Liver (tissue), 10 donors: ENCODE measurements at places on chromosomes 6 and 20. TPM values are rescaled to one million over a fixed set of nuclear protein-coding genes. Genes with fewer than 3 reads are reported as not detected.

The SLC35D3 gene
- not detected for total RNA-seq

The COL11A2 gene
- total RNA-seq = 0.19 TPM

- no peak overlapping the region for H3K4me3 ChIP-seq
- no peaks in the 10 kb centered on the region for H3K36me3 ChIP-seq
- H3K27ac ChIP-seq = no peak overlapping the region
Observed at GRCh38 chr6:118280210-118280609, 267.9 kb upstream of the PLN start.

The NMBR gene
- total RNA-seq = not detected

- no peaks in the 10 kb centered on the region for H3K36me3 ChIP-seq
- H3K27me3 ChIP-seq = no peaks in the 10 kb centered on the region
- DNase-seq = no peak
- H3K4me1 ChIP-seq = no peaks in the 10 kb centered on the region
- no peak overlapping the region for H3K27ac ChIP-seq
- no peak overlapping the region for H3K4me3 ChIP-seq
Observed at GRCh38 chr6:20661721-20662120, 127.5 kb downstream of the CDKAL1 start.

The BANF2 gene
- not detected for total RNA-seq

DNA sequence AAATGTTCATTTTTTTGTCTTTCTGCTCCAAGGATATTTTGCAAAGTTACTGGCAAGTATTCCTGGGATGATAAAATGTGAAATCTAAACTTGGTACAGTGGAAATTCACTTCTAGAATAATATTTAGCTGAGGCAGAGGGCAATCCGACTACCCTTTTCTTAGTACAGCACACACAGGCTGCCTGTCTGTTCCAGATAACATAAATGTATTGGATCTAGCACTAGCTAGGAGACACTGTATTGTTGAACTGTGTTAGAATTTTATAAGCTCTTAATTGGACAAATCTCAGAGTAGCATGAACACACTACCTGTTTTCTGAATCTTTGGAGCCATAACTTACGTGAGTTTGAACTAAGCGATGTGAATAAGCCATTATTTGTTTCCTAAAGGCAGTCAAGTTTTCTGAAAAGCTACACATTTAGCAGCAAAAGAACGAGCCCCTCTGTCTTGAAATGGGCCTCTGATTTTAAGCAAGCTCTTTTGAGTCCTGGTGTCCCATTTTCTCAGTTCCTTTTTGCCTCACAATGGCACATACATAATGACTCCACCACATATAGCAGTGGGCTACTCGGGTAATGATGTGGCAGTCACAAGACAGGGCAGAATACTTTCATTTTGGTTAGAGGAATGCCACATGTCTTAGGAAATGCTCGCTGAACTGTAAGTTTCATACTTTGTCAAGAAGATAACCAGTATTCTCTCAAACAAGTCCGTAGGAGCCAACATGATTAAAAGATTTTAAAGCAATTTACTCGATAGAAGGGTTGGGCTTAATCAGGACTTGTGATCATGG is 116.5 kb upstream of the ESR1 start:
- H3K27me3 ChIP-seq = no peaks in the 10 kb centered on the region
- no peaks in the 10 kb centered on the region for H3K4me1 ChIP-seq
- H3K4me3 ChIP-seq = no peak overlapping the region
- peak overlapping the region; percentile 72 for H3K27ac ChIP-seq

The RAB22A gene
- total RNA-seq = 7.5 TPM

DNA sequence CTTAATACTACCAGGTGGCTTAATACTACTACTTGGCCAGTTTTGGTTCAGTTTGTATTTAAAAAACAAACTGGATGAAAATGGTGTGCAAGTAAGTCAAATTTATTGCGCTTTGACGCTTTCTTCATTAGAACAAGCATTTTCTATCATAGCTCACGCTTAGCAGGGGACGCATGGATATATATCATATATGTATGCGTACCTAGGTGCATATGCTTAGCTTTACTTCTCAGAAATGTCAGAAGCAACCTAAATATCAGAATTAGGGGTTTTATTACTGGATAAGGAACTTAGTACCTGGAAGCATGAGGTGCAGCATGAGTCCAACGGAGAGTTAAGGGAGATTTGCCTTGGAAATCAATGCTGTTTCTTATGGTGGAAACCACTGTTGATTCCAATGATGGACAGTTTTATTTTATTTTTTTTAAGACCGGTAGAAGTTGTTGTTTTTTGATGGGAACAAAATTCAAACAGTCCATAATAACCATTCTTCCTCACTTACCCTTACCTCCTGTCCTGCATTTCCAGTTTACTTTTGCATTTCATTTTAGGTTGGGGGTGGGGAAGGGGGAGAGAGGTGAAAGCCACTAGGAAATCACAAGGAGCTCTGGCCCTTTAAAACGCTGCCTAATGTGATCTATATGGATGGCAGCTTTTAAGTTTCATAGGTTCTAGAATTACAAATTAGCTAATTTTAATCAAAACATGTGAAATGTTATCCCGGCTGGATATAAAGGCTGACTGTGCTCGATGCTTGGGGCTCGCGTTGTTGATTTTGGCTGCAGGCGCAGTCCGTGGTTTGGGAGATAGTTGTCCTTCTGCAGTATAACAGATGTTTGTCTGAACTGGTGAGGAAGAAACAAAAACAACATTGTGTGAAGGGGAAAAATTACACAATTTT is 2.1 kb downstream of the SOBP start:
- DNase-seq = no peak
- H3K4me3 ChIP-seq = peak overlapping the region; percentile 39
- peaks cover 29% of the 10 kb centered on the region for H3K4me1 ChIP-seq
- no peaks in the 10 kb centered on the region for H3K27me3 ChIP-seq
- H3K36me3 ChIP-seq = no peaks in the 10 kb centered on the region

The ADTRP gene
- total RNA-seq = 0.50 TPM

DNA sequence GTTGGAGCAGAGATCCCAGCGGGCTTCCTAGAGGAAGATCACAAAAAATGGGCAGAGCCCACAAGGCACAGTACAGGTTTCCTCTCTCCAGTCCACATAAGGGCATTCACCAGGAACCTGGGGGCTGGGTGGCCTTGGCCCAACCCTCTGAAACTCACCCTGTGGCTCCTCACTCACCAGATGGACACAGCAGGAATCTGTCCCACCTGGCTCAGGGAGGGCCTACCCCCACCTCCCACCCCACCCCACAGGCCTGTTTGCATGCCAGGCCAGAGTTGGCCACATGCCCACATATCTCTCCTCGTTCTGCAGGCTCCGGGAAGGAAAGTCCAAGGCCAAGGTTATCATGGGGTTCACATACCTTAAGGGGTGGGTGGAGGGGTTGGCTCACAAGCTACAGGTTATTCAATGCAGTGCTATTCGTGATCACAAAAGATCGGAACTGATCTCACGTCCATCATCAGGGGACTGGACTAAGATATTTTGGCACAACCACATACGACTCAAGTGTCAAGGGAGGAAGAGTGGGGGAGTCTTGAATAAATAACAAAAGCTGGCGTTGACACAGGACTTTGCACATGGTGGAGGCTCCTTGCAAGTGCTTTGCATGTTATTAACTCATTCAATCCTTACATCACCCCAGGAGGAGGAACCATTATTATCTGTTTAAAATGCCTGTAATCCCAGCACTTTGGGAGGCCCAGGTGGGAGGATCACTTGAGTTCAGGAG is 13.0 kb downstream of the RIPOR3 start:
- H3K27ac ChIP-seq = peak overlapping the region; percentile 17
- H3K4me1 ChIP-seq = peaks cover 9% of the 10 kb centered on the region
- H3K4me3 ChIP-seq = no peak overlapping the region

DNA sequence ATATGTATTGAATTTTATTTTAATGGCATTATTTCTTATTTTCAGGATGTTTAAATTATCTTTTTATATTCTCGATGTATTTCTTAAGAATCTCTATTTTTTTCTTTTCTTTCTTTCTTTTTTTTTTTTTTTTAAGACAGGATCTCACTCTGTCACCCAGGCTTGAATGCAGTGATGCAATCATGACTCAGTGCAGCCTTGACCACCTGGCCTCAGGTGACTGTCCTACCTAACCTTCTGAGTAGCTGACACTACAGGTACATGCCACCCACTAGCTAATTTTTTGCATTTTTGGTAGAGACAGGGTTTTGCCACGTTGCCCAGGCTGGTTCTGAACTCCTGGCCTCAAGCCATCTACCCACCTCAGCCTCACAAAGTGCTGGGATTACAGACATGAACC is 143.8 kb upstream of the LAMA2 start:
- H3K4me3 ChIP-seq = no peak overlapping the region
- no peaks in the 10 kb centered on the region for H3K4me1 ChIP-seq
- H3K27ac ChIP-seq = no peak overlapping the region
